Spinal cord (tissue), 10 donors: ENCODE measurements at places on chromosomes 12 and 14. TPM values are rescaled to one million over a fixed set of nuclear protein-coding genes. Genes with fewer than 3 reads are reported as not detected.

The ANG gene
- 2.8 TPM for polyA plus RNA-seq

GRCh38 chr14:102055181-102055901 is 31.5 kb downstream of the HSP90AA1 start:
- no peak for DNase-seq

- DNase-seq: no peak
Measured at GRCh38 chr12:28866296-28866695, 282.8 kb upstream of the FAR2 start.

- DNase-seq: no peak
Measured at GRCh38 chr12:132083614-132083940, 60.5 kb downstream of the DDX51 start.

DNA sequence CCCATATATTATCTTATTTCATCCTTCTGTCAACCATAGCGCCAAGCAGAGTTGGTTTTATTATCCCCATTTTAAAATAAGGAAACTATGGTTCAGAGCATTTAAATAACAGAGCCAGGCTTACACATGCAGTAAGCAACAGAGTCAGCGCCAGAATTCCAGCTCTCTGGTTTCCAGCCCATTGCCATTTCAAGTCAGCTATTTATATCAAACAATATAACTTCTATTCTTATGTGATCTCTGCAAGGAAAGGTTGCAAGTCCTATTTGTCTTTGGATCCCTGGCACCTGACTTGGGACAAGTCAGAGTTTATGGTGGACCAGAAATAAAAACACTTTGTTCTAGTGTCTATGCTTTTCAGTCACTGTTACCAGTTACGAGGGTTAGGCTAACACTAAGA is 174.1 kb upstream of the EEA1 start:
- DNase-seq: no peak

DNA sequence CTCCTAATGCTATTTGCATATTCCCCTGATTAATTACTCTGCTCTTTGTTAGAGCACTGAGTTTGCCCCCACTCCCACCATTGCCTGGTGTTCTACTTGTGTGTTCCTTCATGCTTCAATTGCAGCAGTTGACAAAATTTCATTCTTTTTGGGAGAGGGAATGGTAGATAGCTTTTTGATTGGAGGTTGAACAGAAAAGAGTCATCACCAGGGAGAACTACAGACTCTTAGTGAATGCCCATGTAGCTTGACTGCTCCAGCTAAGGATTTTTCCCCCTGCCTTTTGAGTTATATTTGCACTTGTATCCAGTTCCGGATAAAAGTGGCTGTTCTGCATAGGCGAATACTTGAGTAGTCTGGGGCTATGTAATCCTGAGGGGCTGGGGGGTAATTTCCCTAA is 183.9 kb downstream of the ETNK1 start:
- no peak for DNase-seq
